ENCODE measurements at places on chromosomes 2 and 18. TPM values are rescaled to one million over a fixed set of nuclear protein-coding genes. Genes with fewer than 3 reads are reported as not detected.

DNA sequence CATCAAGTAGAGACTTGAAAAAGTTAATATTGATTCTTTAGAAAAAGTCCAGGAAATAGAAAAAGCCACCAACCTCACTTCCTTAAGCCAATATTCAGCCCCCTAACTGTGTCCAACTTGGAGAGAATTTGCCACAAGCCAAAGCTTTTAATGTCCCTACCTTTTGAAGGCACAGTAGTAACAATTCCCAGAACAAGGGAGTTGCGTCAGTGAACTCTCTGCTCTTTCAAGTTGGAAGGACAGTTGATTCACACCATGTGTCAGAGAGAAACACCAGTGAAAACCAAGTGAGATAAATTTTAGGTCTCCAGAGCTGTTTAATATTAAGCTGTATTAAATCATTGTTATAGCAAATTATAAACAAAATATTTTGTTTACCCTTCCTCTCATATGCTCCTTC, 66.1 kb downstream of the EXOC6B start:
- DNase-seq = no peak

DNA sequence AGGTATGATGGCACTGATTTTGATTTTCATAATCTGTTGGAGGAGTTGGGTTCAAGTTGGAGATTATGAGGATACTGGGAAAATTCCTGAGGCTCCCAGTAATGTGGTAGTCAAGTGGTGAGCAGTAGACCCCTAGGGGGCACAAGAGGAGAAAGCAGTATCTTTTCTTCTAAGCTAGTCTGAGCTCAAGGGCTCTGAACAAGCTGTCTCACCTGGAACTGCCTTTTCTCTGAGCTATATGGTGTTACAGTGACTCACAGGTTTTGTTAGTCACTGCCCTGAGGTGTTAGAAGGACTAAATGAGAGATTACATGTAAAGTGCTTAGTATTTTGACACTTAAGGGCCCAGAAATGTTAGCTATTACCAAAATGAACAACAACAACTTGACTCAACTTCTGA, 42.2 kb downstream of the CD302 start:
- no peak for DNase-seq

GRCh38 chr2:199136681-199137080, 321.1 kb downstream of the SATB2 start:
- no peak for DNase-seq

GRCh38 chr2:52473526-52473925, 1294.1 kb upstream of the CHAC2 start:
- DNase-seq = no peak

- no peak for DNase-seq
Measured at GRCh38 chr2:54569745-54570301, 113.7 kb downstream of the SPTBN1 start.

DNA sequence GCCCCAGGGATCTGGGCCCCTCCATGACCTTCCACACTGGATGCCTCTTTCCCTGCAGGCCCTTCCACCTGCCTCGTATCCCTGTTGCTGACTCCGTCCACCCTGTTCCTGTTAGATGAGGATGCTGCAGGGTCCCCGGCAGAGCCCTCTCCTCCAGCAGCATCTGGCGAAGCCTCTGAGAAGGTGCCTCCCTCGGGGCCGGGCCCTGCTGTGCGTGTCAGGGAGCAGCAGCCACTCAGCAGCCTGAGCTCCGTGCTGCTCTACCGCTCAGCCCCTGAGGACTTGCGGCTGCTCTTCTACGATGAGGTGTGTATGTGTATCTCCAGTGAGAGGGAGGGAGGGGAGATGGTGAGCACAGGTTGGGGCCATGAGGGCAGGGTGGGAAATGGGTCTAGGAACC, 12.4 kb upstream of the SLC4A3 start:
- DNase-seq = no peak

The SNORC gene
- 7.3 TPM for total RNA-seq

The DAW1 gene
- total RNA-seq = not detected

The FAM117B gene
- 20.6 TPM for total RNA-seq

Data from ureter (tissue), 1 donor.